GM12892 (cell line): ENCODE measurements at places on chromosomes 11 and 22.

GRCh38 chr11:120254788-120255518, 15.0 kb downstream of the POU2F3 start:
- DNase-seq = no peak

DNA sequence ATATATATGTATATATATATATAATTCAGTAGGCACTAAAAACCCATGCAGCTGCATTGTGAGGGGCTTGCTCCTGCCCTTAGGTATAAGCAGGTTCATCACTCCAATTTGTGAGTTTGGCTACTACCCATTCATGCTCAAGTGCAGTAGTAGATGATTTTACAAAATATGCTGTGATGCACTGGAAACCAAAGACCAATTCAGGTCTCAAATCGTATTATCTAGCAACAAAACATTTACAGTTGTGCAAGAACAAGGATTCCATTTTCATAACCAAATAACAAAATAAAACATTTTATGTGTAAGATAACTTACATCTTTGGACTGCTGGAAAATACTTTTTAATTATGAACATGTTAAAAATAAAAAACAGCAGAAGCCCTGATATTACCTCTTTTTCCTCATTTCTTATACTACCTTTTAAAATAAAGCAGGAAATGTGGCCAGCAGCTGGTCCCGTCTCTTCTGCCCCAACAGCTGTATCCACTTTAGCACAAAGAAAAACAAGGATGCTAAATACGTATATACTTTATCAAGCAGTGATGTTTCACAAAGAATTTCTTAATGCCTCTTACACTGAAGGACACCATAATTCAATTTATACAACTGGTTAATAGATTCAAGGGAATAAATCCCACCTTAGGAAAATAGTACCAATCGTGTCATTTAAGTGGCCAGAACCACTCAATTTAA, 2.8 kb downstream of the CREBZF start:
- no peak for DNase-seq

GRCh38 chr11:119019996-119020395, 1.4 kb downstream of the TRAPPC4 start:
- DNase-seq = no peak

- no peak for DNase-seq
Observed at GRCh38 chr22:45887202-45888131, 89.5 kb downstream of the WNT7B start.

DNA sequence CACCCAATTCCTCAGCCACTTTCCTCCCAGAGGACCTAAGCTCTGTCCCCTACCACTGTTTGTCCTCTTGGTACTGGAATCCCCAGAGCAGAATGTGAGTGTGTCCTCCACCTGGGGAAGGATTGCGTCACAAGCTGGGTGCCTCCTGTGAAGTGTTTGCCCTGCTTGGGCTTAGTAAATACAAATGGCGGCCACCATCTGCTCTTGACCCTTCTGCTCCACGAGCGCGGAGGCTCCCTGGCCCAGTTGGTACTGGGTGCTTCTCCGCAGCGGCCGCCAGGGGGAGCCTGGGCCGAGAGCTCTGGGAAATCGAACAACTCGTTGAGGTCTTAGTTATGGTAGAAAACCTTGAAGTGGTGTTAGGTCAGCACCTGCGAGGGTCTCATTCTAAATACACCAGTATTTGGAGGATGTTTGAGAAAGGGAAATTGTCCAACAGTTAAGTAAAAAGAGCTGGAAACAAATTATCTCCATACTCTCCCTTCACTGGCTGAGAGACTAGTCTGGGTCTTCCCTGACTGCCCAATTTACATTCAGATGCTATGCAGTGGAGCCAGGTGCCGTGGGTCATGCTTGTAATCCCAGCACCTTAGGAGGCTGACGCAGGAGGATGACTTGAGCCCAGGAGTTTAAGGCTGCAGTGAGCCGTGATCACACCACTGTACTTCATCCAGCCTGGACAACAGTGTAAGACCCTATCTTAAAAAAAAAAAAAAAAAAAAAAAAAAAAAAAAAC, 74.6 kb upstream of the TEAD1 start:
- peak; percentile 20 for DNase-seq

- no peak for DNase-seq
Observed at GRCh38 chr11:77346906-77347603, 45.6 kb upstream of the GDPD4 start.

- no peak for DNase-seq
Observed at GRCh38 chr11:34175284-34176019, 70.0 kb downstream of the NAT10 start.

DNA sequence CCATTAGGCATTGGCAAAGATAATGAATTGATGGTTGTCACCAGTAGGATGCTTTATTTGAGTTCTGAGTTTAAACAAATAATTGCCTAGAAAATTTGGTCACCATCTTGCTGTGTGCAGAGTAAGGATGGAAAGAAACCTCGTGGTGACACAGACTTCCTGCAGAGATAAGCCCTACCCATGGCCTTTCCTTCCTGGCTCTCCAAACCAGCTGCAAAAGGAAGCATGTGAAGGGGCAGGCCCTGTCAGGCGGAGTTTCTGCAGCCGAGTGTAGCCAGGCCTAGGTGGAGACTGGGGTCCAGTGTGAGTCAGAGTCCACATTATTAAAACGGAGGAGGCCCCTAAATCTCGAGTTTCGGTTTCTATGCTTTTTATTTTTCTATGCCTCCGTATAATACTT, 83.1 kb upstream of the ADSL start:
- no peak for DNase-seq

GRCh38 chr11:126385991-126386728, 30.7 kb downstream of the ST3GAL4 start:
- DNase-seq = no peak

DNA sequence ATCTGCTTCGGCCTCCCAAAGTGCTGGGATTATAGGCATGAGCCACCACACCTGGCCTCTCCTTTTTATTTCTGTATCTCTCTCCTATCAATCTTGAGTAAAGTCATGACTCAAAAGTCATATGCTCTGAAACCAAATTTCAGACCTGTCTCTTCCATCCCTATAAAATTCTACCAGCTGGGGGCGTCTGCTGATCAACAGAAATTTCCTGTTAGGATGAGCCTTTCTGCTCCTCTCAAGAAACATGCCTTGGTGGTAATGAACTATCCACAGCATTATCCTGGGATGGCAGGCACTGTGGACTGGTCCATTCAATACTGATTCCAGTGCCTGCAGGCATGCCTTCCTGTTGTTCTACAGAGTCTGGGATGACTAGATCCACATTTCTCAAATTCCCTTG, 472.6 kb downstream of the NELL1 start:
- DNase-seq = no peak

GRCh38 chr11:112115386-112115785, 28.7 kb downstream of the SDHD start:
- DNase-seq = no peak

- DNase-seq = no peak
Observed at GRCh38 chr11:114416441-114416961, 16.0 kb downstream of the RBM7 start.

GRCh38 chr11:70612459-70613141, 214.3 kb downstream of the CTTN start:
- no peak for DNase-seq

- DNase-seq = no peak
Observed at GRCh38 chr11:131737357-131737756, 366.9 kb downstream of the NTM start.

- peak; percentile 31 for DNase-seq
Observed at GRCh38 chr11:45025716-45026492, 75.2 kb upstream of the TP53I11 start.

DNA sequence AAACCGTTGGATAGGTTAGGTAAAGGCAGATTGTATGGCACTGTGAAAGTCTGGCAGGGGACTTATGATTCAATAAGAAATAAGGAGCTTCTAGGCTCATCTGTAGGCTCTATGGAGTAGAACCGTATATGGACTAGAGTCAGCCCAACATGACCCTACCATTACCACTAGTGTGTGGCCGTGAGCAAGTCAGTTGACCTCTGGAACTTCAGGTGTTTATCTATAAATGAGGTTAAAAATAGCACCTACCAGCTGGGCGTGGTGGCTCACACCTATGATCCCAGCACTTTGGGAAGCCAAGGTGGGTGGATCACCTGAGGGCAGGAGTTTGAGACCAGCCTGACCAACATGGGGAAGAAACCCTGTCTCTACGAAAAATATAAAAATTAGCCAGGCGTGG, 4.4 kb downstream of the HINFP start:
- no peak for DNase-seq

DNA sequence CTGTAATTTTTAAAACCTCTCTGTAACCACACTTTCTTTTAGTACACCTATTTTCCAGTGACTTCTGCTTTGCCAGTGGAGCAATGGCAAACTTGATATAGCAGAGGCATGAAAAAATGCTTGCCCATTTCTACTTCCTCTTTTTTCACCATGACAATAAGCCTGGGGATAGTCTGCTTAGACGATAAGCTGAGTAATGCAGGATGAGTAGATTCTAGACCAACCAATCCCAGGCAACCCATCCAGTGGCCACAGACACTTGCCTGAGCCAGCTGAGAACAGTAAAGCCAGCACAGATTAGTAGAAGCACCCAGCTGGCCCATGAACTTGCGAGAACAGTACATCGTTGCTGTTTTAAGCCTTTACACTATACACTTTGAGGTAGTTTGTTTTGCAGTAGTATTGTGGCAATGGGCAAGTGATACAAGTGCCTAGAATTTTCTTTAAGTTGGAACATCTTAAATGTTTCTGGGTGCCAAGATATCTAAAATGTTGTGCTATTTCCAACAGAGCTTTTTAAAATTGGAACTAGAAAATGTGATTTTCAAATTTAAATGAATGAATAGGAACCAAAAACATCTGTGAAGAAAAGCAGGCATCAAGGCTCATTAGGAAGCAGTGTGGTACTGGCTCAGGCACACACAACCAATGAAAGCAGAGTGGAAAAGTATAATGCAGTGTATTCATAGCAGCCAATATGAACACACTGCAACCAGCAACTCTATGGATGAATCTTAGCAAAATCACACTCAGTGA, 37.7 kb downstream of the DDI1 start:
- DNase-seq = no peak

DNA sequence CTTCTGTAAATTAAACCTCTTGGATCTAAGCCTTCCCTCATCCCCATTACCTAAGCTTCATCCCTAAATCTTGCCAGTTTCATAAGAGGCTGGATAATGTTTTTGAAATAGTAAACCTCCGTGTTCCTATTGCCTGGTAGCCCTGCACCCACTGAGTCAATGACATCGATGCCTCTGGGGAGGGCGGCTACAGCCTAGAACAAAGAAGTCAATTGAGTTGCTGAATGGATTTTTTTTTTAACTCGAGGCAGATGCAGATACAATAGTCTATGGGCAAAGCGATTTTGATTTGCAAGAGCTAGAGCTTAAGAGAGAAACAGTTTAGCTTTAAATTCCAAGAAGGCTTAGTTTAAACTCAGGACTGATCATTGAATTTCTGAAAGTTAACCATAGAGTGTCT, 121.3 kb downstream of the NECTIN1 start:
- no peak for DNase-seq

GRCh38 chr11:11807811-11808782, 33.7 kb upstream of the USP47 start:
- no peak for DNase-seq

GRCh38 chr22:50004918-50005317, 7.6 kb downstream of the IL17REL start:
- no peak for DNase-seq

GRCh38 chr11:115990004-115990447, 485.8 kb upstream of the CADM1 start:
- DNase-seq = peak; percentile 38
